ENCODE measurements at places on chromosomes 12 and 14. TPM values are rescaled to one million over a fixed set of nuclear protein-coding genes. Genes with fewer than 3 reads are reported as not detected.

DNA sequence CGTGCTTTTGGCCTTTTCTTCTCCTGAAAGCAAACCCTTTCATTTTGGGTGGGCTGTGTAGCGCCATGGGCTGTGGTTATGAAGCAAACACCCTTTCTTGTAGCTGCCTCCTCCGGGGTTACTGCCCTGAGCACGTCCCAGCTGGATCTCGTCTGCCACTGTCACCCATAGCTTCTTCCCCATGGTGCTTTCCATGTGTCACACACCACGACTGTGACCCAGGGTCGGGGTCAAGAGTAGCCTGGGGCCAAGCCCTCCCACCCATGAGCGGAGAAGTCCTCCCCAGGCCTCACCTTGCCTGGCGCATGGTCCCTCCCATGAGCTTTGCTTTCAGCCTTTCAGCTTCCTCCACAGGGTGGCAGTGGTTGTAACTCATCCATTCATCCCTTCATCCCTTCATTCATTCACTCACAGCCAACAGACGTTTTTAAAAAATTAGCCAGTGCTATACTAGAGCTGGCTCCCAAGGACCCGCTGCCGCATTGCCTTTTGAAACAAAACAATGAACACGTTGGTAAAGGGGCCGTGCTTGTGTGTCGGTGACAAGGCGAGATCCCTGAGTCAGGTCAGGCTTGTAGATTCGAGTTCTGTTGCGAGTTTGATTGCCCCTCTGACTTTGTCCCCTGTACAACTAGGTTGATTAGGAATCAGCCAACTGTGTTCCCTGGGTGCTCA is 29.5 kb downstream of the MEG3 start:
- no peaks in the 10 kb centered on the region for H3K27me3 ChIP-seq
- no peaks in the 10 kb centered on the region for H3K4me1 ChIP-seq
- no peaks in the 10 kb centered on the region for H3K36me3 ChIP-seq
- no peak overlapping the region for H3K4me3 ChIP-seq

GRCh38 chr14:101889898-101890297 is 74.5 kb upstream of the DYNC1H1 start:
- no peaks in the 10 kb centered on the region for H3K27me3 ChIP-seq
- DNase-seq, result no peak
- H3K4me3 ChIP-seq, result no peak overlapping the region
- H3K4me1 ChIP-seq, result no peaks in the 10 kb centered on the region

GRCh38 chr14:77763316-77763715 is 2.4 kb upstream of the SNW1 start:
- no peak for DNase-seq
- H3K36me3 ChIP-seq, result no peaks in the 10 kb centered on the region
- H3K4me3 ChIP-seq, result no peak overlapping the region
- no peaks in the 10 kb centered on the region for H3K27me3 ChIP-seq
- no peak overlapping the region for H3K27ac ChIP-seq
- peaks cover 4% of the 10 kb centered on the region for H3K4me1 ChIP-seq

The CCDC197 gene
- not detected for total RNA-seq

All from aorta (tissue), 5 donors.